Mesenteric fat pad (tissue), 1 donor: ENCODE measurements at places on chromosomes 11 and 22.

DNA sequence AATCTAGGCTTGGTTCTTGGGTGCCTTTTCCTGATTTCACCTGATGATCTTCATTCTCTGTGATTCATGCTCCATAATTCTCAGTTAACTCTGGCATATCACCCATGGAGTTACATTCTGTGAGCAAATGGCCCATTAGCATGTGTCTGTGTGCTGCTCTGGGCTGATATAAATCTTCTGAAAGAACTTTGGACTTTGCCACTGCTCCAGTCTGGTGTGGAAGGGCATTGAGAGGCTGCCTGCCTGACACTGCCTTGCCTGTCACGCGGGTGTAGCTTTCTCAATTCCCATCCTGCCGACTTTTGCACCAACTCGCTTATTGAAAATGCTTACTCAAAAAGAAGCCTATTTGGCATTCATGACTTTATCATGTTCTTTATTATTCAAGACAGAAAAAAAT is 42.2 kb downstream of the FAT3 start:
- no peak for DNase-seq

DNA sequence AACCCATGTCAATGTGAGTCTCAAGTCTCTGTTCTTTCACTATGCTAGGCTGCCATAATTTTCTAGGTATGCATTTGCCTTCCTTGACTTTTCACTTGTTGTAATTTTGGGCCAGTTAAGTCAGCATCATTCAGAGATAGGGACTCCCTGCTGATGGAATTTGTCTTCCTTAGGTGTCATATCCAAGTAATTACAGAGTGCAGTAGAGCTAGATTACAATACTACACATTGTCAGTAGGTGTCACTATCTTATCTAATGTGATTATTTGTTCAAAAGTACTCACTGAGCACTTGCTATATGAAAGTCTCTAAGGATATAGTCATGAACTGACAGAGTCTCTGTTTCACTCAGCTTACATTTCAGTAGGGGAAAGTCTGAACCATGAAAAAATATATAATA is 25.0 kb upstream of the SYN3 start:
- no peak for DNase-seq

DNA sequence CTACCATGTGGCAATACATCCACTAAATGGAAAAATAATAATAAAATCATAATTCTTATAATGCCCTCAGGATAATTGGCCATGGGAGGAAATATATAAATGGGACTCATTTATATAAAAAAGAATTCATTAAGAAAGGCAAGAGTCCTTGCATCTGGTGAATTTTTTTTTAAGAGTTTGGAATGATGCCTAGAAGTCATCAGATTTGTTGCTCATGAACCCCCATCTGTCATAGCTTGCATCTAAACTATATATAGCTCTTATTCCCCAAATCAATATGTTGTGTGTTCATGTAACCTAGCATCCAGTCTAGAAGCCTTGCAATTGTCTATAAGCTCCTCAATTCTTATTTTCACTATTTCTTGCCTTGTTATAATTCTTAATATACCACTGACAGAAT is 75.9 kb downstream of the CADM1 start:
- no peak for DNase-seq

- DNase-seq, result no peak
Observed at GRCh38 chr11:11584530-11584810, 37.3 kb downstream of the GALNT18 start.

- peak; percentile 62 for DNase-seq
Observed at GRCh38 chr22:23565305-23565914, 14.7 kb downstream of the IGLL1 start.

- DNase-seq, result no peak
Observed at GRCh38 chr11:58591659-58592058, 12.8 kb downstream of the ZFP91 start.

DNA sequence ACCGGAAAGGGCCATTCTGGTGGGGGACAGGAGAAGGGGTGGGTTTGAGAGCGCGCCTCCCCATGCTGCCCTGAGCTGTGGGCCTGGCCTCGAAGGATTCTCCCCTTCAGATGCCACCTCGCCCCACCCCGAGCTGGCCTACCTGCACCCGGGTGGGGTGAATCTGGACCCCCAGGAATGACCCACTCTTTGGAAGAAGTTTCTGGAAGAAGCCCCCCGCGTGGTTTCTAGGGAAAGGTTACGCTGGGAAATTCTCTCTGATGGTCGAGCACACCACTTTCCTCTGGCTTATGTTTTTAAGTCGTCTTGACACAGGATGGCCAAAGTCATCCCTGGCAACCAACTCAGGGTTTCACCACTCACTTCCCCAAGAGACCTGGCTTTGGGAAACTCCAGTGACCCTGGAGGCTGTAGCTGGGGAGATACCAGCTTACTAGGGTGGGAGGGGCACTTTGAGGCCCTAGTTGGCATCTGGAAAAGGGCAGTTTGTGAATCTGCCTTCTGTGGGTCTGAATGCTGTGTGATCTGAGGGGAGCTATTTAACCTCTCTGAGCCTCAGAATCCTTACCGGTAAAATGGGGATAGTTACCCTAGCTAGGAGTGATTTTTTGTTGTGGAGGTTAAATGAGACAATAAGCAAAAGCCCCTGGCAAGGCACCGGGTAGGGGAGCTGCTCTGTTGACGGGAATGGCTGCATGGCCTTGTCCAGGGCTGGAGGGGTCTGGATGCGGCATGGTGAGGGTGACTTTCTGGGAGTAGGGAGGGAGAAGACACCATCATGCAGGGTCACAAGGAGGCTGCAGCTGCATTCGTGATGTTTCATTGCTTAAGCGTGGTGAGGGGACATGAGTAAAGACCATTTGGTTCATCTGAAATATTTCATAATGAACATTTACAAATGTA is 45.3 kb upstream of the ACCSL start:
- peak; percentile 57 for DNase-seq

GRCh38 chr22:21755851-21756284 is 20.3 kb upstream of the YPEL1 start:
- DNase-seq, result no peak

GRCh38 chr11:60783911-60784310 is 1.2 kb upstream of the MS4A10 start:
- no peak for DNase-seq

GRCh38 chr11:32290783-32291182 is 144.6 kb downstream of the WT1 start:
- no peak for DNase-seq

DNA sequence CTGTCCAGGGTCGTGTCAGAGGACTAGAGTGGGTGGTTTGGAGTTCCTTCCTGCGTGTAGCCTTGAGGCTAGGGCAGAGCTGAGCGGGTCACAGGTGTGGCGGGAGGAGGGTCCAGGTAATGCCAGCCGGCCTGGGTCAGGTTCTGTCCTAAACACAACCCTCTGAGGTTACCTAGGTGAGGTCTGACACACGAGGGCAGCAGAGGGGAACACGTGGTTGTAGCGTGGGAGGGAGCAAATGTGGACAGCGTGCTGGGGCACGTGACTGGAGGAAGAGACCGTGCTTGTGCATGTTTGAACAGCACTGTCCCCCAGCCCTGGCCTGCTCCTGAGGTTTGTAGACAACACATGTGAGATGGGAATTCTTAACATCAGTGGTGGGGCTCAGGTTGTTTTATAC is 13.1 kb downstream of the MOV10L1 start:
- DNase-seq, result peak; percentile 64

- DNase-seq, result no peak
Observed at GRCh38 chr11:123302751-123303195, 107.7 kb upstream of the CLMP start.

DNA sequence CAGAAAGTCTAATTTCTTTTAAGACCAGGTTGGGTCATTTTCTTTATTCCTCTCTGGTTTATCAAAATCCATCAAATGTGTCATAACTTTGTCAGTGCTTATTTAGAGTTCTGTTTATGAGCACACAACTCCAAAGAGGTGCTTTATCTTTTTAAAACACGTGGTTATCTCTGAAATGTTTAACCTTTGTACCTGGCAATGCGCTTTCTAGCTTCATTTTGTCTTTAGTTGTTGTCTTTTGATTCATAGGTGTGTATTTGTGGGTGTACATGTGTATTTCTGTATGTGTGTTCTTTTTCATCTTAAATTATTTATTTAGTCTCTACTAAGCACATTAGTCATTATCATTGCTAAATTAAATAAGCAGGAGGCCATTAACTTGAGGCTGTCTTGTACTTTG is 251.4 kb downstream of the JRKL start:
- DNase-seq, result no peak

DNA sequence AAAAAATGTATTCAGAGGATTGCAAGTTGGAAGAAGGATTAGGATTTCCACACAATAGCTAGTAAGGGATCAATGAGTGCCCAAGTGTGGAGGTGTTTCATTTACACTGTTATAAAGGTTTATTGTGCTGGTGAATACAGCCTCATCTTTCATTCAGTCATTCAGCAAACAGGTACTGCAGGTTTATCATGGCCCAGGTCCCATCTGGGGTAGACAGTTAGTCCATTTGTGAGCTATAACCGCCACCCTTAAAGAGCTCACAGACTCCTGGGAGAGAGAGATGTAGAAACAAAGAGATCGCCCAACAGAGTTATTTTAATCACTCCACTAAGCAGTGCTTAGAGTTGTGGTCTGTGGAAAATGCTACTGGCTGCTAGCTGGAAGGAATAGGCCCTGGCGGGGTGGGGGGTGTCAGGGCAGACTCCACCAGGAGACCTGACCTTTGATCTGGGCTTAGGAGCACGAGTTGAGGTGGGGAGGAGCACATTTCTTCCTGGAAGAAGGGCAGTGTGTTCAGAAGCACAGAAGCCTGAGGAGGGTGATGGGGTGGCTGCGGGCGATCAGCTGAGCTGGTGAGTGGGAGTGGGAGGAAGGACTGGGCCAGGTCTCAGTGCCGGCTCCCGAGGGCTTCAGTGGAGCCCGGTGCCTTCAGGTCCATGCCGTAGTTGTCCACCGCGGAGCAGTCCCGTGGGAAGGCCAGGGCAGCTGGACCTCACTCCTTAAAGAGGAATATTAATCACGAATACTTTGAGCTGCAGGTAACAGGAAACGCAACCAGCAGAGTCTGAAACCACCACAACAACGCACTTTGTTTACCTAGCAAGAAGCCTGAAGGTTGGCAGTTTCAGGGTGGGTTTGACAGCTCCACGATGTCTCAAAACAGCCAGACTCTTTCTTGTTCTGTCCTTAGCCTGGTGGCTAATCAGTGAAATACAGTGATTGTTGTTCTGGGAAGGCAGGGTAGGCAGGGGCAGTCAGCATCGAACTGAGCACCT is 11.2 kb downstream of the TOM1 start:
- peak; percentile 67 for DNase-seq

DNA sequence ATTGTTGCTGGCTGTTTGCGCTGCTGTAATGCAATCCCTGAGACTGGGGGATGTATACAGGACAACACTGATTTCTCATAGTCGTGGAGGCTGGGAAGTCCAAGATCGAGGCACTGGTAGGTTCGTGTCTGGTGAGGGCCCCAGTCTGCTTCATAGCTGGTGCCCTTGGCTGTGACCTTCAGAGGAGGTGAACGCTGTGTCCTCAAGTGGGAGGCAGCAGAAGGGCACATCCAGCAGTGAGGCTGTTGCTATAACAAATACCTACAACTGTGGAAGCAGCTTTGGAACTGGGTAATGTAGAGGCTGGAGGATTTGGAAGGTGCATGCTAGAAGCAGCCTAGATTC is 21.3 kb downstream of the KRTAP5-5 start:
- DNase-seq, result no peak

DNA sequence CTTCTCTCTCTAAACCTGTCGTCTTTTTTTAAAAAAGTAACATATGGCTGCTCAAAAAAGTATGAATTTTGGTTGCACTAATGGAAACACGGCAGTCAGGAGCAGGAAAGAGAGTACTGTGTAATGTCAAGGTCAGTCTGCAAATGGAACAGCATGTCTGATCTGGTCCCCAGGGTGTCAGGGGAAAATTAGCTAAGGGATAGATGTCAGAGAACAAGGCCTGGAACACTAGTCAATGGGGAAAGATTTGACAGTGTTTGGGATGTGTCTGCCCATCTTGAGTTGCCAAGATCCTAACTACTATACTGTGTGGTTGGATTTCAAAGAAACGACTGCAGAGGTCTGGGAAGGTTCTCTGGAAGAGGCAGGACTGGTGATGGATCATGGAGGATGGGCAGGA is 65.7 kb upstream of the PHOX2A start:
- no peak for DNase-seq

GRCh38 chr11:59769828-59770227 is 14.7 kb downstream of the STX3 start:
- DNase-seq, result no peak

- DNase-seq, result no peak
Observed at GRCh38 chr22:18966748-18967147, 30.7 kb upstream of the PRODH start.

DNA sequence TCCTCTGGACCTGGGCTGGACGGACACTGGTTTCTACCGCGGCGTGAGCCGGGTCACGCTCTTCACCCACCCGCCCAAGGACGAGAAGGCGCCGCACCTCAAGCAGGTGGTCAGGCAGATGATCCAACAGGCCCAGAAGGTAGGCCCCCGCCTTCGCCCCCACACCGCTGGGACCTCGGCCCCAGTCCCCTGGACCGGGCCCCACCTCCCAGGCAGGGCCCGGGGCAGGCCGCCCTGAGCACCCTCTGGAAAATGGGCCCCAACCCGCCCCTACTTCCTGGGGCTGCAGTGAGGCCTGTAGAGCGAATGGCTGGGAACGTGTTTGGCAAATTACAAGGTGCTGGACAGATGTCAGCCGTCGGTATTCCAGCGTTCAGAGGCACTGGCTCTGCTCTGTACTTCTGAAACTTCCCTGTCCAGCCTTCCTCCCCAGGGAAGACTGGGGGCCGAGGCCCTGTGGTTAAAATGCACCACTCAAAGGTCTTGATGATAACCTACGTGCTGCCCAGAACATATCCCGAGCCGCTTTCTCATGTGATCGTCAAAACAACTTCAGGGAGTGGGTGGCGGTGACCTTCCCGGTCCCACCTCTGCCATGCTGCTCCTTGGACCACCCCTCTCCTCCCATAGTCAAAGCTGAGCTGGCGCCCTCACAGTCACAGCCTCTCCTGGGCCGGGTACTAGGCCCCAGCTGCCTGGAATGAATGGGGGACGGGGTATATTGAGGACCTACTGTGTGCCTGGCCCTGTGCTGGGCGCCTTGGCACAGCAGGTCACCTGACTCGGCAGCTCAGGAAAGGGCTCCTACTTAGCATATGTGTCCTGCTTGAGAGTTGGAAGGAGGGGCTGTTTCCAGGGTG is 869 bp downstream of the FAM83F start:
- no peak for DNase-seq

DNA sequence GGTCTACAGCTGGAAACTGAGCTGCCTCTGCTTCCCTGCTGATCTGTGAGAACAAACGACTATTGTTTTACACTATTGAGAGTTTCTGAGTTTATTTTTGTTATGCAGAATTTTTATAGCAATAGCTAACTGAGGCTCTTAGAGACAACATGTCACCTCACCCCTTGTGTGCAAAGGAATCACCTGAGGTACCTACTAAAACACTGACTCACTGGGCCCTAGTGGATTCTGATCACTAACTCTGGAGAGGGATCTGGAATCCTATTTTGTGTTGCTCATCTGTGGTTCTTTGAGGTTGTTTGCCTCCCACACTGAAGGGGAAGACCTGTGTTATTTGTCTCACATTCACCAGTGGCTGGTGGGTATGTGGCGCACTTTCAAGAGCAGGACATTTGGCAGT is 13.4 kb upstream of the B3GAT1 start:
- no peak for DNase-seq

- no peak for DNase-seq
Observed at GRCh38 chr11:5369789-5370188, 13.8 kb upstream of the OR51M1 start.

GRCh38 chr22:27151407-27151806 is 494.0 kb downstream of the MIAT start:
- no peak for DNase-seq

- DNase-seq, result no peak
Observed at GRCh38 chr11:131792243-131792642, 421.8 kb downstream of the NTM start.

GRCh38 chr22:48531761-48532435 is 1295.8 kb downstream of the BRD1 start:
- DNase-seq, result no peak

GRCh38 chr11:47186700-47187695 is 764 bp upstream of the PACSIN3 start:
- no peak for DNase-seq
